ENCODE measurements at places on chromosomes 6 and 20. TPM values are rescaled to one million over a fixed set of nuclear protein-coding genes. Genes with fewer than 3 reads are reported as not detected.

DNA sequence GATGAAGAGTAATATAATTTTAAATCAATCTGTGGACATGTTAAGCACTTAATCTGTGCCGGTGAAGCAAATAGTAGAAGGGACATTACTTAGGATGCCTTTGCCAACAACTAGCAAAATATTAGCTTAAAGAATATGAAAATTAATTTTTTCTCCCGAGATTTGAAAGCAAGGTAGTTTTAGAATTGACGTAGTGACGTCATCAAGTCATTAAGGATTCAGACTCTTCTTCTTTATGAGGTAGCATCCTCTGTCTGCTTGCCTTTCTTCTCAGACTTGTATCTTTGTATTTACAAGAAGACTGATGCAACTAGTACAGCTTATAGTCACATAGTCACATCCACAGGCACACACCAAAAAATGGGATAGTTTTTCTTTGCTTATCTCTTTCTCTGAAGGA is 374.4 kb downstream of the MMUT start:
- no peak for ATAC-seq

- no peak for ATAC-seq
Observed at GRCh38 chr6:13924949-13925881, at the start of gene RNF182. RNF182 (plus strand) TSS chr6:13924952; CDS start chr6:13977120, 52,168 bp downstream.

Gene TNFRSF6B
- total RNA-seq: 0.29 TPM

- ATAC-seq: no peak
Observed at GRCh38 chr6:56866917-56867522, 87.9 kb upstream of the BEND6 start.

DNA sequence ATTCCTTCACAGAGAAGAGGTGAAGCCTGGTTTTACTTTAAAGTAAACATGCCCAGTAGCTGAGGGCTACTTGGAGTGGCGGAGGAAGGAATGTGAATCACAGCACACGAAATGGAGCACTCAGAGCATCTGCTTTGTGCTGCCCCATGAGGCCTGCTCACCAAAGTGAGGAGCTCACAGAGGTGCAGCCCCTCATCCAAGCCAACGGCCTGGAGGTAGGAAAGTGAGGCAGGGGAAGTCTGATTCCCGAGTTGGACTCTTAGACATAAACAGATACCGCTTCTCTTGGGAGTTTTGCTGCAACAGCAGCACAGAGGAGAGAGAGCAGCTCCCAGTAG is 3.6 kb downstream of the YTHDF1 start:
- no peak for ATAC-seq

DNA sequence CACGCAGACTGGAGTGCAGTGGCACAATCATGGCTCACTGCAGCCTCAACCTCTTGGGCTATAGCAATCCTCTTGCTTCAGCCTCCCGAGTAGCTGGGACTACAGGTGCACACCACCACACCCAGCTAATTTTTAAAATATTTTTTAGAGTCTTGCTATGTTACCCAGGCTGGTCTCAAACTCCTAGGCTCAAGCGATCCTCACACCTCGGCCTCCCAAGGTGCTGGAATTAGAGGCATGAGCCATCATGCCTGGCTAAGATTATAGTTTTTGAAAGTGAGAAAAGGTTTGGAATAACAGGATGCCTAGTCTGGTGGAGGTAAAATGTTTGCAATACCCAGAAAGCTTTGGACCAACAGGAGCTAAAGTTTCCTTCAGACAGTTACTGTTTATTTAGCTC is 23.4 kb downstream of the GCM1 start:
- ATAC-seq: no peak

Gene BTN1A1
- 0.22 TPM for total RNA-seq

DNA sequence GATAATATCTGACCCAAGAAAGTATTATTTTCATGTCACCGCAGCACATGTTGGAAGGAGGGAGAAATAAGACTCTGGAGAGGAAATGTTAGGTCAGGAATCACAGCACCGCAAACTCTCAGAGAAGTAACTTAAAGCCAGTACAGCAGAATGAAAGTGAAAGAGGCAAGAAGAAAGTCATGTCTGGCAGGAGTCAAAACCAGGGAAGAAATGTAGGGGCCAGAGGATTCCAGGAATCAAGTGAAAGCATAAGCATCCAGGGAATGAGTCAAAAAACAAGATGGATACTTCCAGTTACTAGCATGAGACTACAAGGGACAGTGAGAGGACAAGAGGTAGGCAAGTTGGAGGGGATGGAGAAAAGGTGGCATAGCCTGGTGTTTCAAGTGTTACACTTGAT is 80.4 kb downstream of the AK9 start:
- ATAC-seq: no peak

- peak; percentile 75 for ATAC-seq
Observed at GRCh38 chr20:20593447-20594170, 118.8 kb downstream of the RALGAPA2 start.

GRCh38 chr6:18154507-18155149 is at the start of gene TPMT:
TPMT (minus strand) TSS chr6:18155077; CDS start chr6:18149127, 5,950 bp downstream.
- peak; percentile 76 for ATAC-seq

DNA sequence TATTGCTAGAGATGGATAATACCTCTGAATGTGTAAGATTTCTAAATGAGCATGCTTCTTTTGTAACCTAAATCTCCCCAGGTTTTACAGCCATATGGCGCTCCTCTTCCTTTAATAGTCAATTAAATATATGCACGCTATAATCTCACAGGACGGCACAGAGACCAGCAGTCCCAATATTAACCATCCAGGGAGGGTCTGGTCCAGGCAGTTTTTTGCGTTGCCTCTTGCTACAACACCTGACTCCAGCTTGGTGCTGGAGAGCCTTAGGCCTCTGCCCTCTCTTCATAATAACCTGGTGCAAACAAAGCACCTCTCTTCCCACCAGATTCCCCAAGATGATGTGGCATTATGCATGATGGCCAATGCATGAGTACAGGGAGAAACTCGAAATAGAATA is 183.4 kb downstream of the LY86 start:
- no peak for ATAC-seq

Measured in motor neuron (in vitro differentiated cells).